Upper lobe of right lung (tissue), 1 donor: ENCODE measurements at places on chromosomes 7 and 10. TPM values are rescaled to one million over a fixed set of nuclear protein-coding genes. Genes with fewer than 3 reads are reported as not detected.

Gene ORAI2
- total RNA-seq: 20.0 TPM

Gene YAE1
- 16.5 TPM for total RNA-seq

Gene PRSS37
- not detected for total RNA-seq

Gene TRAPPC14
- 19.7 TPM for total RNA-seq

Gene UCMA
- not detected for total RNA-seq

DNA sequence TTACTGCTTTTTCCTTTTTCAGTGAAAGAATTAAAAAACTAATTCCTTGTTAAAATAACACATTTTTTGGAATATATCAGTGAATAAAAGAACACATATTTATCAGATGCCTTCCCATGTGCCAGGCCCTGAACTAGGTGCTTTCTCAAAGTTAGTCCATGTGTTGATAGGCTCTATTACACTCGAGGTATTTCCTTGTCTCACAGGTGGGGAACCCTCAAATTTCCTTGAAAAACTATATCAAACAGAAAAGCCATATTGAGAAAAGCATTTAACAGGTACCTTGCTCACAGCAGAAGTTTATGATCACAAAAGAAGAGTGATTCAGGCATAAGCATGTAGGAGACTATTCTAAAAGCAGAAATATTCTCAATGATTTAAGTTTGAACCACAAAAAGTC is 75.6 kb upstream of the OGDHL start:
- DNase-seq: no peak

GRCh38 chr10:78196964-78197363 is 163.3 kb downstream of the RPS24 start:
- DNase-seq: no peak

- DNase-seq: no peak
Measured at GRCh38 chr7:7764520-7765396, 46.4 kb upstream of the RPA3 start.

GRCh38 chr7:84535580-84536270 is 341.1 kb upstream of the SEMA3A start:
- DNase-seq: no peak

DNA sequence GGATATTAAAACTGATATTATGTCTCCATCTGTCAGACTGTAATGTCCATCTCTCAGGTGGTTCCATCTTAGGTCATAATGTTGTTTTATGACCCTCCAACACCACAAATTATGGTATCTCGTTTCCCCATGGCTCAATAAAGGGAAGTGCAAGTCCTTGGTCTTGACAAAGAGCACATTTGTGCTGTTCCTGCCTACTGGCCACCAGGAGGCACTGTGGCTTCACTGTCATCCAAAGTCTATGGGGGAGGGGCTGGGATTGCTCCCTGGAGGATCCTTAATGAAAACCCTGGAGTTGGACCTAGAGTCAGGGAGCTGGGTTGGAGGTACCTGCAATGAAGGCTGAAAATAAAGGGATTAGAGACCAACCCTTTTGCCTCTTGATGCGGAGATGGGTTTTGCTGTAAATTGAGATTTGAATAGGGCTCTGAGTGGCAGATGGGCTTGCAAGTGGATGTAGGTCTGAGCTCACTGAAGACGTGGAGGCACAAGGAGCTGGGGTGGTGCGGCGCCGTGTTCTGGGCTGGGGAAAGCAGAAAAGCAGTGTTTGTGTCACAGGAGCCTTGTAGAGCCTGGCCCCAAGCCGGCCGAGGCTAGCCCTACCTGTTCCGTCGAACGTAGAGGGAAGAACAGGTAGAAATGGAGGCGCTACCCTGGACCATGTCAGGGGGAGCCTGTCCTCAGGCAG is 180.5 kb upstream of the PRSS58 start:
- no peak for DNase-seq

- no peak for DNase-seq
Measured at GRCh38 chr7:48078470-48078869, 10.6 kb upstream of the UPP1 start.

- DNase-seq: peak; percentile 92
Measured at GRCh38 chr7:157010588-157011332, at the start of gene MNX1. TSS of gene MNX1 (minus strand) at chr7:157010663. CDS start at chr7:157010350, 313 bp downstream.

DNA sequence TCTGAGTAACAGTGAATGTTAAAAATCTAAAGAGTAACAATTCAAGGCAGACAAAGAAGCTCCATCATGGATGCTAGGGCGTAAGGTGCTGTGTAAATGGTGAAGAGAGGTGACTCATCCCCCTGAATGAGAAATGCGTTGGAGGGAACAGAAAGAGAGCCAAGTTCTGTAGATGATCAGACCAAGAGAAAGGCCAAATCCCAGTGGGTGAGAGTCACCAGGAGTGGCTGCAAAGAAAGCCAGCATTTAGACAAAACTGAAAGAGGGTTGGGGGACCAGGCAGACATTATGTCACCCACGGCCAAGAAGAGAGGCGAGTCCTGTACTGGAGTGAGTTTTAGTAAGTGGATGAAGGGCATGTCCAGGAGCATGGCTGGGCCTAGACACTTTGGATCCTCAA is 153.1 kb downstream of the TRIL start:
- DNase-seq: no peak

GRCh38 chr10:57562211-57562610 is 705.5 kb downstream of the IPMK start:
- DNase-seq: no peak

GRCh38 chr7:235576-236395 is 43.4 kb downstream of the FAM20C start:
- peak; percentile 76 for DNase-seq
